Trophoblast cell (in vitro differentiated cells and primary cell): ENCODE measurements at places on chromosomes 12 and 14.

- DNase-seq = no peak
Observed at GRCh38 chr14:69037790-69038454, 58.8 kb upstream of the ACTN1 start.

DNA sequence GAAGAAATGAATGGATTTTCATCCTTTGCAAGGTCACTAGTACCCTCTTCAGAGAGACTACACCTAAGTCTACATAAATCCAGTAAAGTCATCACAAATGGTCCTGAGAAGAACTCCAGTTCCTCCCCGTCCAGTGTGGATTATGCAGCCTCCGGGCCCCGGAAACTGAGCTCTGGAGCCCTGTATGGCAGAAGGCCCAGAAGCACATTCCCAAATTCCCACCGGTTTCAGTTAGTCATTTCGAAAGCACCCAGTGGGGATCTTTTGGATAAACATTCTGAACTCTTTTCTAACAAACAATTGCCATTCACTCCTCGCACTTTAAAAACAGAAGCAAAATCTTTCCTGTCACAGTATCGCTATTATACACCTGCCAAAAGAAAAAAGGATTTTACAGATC is 40.8 kb downstream of the SPATA7 start:
- DNase-seq = no peak

- no peak for DNase-seq
Observed at GRCh38 chr12:57751432-57751787, 700 bp downstream of the CDK4 start.

DNA sequence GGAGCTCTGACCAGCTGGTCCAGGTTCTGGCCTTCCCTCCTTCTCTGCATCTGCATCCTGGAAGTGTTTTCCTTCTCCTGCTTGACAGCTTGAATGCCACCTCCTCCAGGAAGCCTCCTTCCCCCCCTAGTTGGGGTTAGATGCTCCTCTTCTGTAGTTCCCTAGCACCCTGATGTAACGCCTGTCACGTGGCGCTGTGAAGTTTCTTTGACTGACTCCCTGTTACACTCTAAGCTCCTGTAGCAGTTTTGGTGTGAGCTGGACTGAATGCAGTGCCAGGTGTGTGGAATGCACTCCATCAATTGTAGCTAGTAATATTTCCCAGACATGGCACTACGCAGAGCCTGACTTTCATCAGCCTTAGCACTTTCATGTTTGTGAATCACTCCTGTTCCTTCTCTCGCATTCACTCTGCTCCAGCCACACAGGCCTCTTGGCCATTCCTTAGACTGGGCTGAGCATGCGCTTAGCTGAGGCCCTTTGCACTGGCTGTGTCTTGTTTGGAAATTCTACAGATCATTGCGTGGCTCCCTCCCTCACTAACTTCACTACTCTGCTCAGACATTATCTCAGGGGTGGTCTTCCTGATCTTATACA is 2.1 kb upstream of the FAIM2 start:
- DNase-seq = no peak

DNA sequence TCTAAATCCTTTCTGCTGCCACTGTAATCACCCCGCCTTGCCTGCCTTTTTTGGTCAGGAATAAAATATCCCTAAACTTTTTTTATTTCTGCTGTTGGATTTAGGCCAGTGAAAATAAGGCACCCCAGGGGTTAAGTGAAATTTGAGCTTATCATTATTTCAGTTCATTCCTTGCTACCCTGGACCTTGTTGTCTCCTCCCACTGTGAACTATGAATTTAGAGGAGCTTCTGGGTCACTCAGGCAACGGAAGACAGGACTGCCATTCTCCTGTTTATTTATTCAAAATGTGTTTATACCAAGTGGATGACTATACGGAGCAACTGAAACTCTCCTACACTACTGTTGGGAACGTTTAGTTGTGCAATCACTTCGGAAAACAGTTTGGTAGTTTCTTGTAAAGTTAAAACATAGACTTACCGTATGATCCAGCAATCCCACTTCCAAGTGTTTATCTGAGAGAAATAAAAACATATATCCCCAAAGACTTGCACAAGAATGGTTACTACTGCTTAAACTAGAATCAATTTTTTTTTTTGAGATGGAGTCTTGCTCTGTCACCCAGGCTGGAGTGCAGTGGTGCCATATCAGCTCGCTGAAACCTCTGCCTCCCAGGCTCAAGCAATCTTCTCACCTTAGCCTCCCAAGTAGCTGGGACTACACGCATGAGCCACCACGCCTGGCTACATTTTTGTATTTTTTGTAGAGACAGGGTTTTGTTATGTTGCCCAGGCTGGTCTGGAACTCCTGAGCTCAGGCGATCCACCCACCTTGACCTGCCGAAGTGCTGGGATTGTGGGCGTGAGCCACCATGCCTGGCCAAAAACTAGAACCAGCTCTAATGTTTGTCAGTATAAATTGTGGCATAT is 2.3 kb upstream of the TRAFD1 start:
- no peak for DNase-seq

GRCh38 chr12:98870504-98870903 is 225.4 kb downstream of the APAF1 start:
- DNase-seq = no peak

GRCh38 chr14:68522510-68523325 is 270.1 kb downstream of the ZFP36L1 start:
- DNase-seq = no peak

DNA sequence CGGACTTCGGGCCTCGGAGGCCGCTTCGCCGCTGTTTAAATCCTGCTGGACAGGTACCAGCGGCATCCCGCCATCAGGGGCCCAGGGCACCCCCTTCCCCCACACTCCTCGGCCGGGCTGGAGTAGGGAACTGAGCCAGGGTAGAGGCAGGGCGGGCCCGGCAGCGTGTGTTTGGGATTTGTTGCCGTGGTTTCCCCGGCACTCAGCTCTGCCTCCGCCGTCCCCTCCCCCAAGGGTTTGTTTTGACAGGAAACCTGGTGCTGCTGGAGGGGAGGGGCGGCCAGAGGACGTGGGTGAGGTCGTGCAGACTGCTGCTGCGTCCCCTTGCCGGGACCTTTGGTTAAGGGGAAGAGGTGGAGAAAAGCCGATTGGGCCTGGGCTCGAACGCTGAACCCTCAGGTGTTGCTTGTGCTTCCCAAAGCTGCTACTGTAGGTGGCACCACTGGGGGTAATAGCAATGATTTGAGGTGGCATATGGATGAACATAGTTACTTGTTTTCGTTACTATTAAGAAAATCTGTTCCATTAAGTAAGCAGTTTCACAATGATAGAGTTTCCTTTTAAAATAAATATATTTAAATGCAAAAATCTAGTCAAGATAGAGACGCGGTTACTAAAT is 778 bp downstream of the TCP11L2 start:
- peak; percentile 73 for DNase-seq
